ENCODE measurements at places on chromosomes 7 and 10. TPM values are rescaled to one million over a fixed set of nuclear protein-coding genes. Genes with fewer than 3 reads are reported as not detected.

Gene LIPK
- total RNA-seq: not detected

GRCh38 chr10:51318399-51319172, 244.3 kb downstream of the PRKG1 start:
- no peaks in the 10 kb centered on the region for H3K27me3 ChIP-seq
- no peak for DNase-seq
- no peaks in the 10 kb centered on the region for H3K36me3 ChIP-seq
- no peak overlapping the region for H3K27ac ChIP-seq

- no peak overlapping the region for H3K4me3 ChIP-seq
- DNase-seq: no peak
- H3K27me3 ChIP-seq: no peaks in the 10 kb centered on the region
- H3K4me1 ChIP-seq: no peaks in the 10 kb centered on the region
- H3K27ac ChIP-seq: no peak overlapping the region
Observed at GRCh38 chr7:69564454-69565417, 33.5 kb upstream of the AUTS2 start.

DNA sequence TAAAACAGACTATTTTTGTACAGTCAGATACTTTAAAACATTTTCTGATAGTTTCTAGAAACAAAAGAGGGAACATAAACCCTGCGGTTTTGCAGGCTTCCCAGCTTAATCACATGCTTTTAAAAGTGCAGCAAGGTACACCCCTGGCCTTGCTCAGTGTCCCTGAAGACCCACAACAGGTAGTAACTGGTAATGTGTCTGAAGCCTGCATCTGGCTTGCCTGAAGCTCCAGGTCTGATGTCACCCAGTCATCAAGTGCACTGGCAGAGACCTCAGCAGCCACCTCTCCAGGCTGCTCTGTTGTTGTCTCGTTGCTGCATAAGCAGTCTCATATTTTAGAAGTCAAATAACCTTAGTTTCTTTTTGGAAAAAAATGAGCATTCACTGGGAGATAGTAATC, 376.1 kb upstream of the MTPN start:
- H3K36me3 ChIP-seq: no peaks in the 10 kb centered on the region
- H3K27ac ChIP-seq: no peak overlapping the region
- no peaks in the 10 kb centered on the region for H3K27me3 ChIP-seq
- H3K4me1 ChIP-seq: no peaks in the 10 kb centered on the region
- H3K4me3 ChIP-seq: no peak overlapping the region

Gene OPN1SW
- total RNA-seq: not detected

DNA sequence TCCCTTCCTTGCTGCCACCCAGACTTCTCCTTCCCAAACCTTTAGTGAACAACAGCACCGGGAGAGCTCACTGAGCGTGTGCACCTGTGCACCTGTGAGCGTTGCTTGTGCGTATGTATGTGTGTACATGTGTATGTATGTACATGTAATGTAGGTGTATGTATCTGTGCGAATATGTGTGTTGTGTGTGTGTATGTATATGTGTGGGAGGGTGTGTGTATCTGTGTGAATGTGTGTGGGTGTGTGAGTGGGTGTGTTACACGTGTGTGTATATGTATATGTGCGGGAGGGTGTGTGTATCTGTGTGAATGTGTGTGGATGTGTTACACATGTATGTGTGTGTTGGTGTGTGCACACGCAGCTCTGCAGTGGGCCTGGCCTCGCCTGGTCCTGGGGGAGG, 44.5 kb upstream of the DNAJB6 start:
- no peaks in the 10 kb centered on the region for H3K27me3 ChIP-seq
- DNase-seq: no peak
- no peak overlapping the region for H3K4me3 ChIP-seq
- no peaks in the 10 kb centered on the region for H3K4me1 ChIP-seq
- H3K27ac ChIP-seq: no peak overlapping the region
- no peaks in the 10 kb centered on the region for H3K36me3 ChIP-seq

DNA sequence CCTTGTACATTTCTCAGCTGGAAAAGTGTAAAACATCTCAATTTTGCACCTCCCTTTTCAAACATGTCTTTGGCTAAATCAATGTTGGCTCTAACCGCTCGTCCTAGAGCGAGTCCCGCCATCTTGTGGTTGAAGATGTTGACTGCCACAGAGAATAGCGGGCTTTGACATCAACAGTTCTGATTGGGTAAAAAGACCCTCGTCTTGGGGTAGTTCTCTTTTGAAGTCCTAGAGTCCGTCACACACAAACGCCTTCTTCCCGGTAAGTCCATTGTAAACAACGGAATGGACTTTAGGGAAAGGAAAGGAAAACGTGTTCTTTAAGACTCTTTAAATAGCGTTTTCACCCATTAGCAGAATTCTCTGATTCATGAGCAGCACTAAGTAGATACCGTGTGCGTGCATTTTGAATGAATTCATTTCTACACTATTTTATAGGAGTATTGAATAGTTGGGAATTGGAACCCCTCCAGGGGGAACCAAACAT, 452 bp upstream of the RPP30 start:
- peak; percentile 89 for DNase-seq
- H3K4me3 ChIP-seq: peak overlapping the region; percentile 87
- H3K27me3 ChIP-seq: peaks cover 16% of the 10 kb centered on the region
- H3K27ac ChIP-seq: no peak overlapping the region
- H3K36me3 ChIP-seq: peaks cover 11% of the 10 kb centered on the region

DNA sequence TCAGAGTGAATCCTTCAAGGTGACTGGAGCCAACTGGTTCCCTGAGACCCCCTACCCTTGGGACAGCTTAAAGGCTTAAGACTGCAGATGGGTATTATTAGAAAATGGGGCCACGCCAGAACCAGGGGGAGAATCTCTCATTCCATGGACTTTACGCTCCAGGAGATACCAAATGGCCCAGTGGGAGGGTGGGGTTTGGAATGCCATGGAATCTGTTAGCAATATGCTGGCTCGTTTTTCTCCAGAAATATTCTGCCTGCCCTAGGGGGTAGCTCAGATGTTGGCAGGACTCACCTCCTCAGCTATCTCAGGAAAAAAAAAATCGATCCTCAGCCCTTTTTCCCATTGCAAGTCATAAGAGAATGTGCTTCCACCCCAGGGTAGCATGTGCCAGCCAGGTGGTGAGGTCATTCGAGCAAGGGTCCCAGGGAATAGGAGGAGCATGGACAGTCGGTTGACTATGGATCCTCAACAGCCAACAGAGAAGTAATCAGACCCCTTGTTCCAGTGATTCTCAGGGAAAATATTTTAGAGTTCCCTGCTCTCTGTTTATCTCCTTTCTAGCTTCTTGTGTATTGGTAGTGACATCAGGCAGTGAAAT, 22.9 kb downstream of the SVIL start:
- H3K27me3 ChIP-seq: no peaks in the 10 kb centered on the region
- H3K36me3 ChIP-seq: no peaks in the 10 kb centered on the region
- DNase-seq: peak; percentile 46
- no peaks in the 10 kb centered on the region for H3K4me1 ChIP-seq

DNA sequence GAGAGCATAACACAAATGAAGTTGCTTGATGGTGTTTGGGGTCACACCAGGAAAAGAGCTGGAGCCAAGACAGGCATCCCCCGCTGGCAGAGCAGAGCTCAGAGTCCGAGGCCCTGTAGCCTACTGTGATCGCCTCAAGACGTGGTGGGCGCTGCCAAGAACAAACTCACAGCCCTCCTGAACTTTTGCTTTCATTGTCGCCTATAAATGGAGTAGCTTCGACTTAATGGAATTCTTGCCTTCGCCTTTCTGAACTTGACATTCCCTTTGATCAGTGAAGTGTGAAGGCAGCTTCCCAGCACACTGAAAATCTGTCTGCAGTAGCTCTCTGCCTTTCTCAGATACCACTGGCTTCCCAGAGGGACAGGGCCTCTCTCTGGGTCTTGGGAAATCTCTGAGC, 21.3 kb downstream of the CPXM2 start:
- H3K36me3 ChIP-seq: no peaks in the 10 kb centered on the region
- no peaks in the 10 kb centered on the region for H3K27me3 ChIP-seq
- no peak overlapping the region for H3K4me3 ChIP-seq
- peaks cover 12% of the 10 kb centered on the region for H3K4me1 ChIP-seq

DNA sequence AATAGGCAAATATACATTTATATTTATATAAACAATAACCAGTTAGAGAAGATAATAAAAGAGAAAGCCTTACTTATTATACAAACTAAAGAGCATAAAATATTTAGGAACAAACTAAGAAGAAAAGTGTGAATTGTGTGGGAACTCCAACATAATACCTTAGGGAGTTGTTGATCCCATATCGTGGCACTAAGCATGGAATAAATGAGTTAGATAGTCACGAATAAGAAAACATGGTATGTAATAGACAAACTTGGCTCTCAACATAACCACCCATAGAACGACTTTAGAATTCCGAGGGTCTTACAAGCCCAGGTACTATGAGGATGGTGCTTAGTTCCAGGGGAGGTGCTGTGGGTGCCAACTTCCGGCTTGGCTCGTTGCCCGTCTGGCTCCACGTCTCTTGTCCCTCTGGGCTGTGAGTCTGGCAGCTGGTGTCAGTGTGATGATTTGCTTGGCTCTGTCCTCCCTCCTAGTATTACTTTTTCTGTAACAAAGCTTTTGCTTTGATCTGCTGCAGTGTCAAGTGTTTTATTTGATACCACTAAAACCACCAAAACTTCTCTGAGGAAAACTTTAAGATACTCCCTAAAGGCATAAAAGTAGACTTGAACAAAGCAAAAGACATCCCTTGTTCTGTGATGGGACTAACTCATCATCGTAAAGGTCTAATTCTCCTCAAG, 9.5 kb upstream of the RBM20 start:
- no peak for DNase-seq
- H3K4me1 ChIP-seq: peaks cover 20% of the 10 kb centered on the region
- no peak overlapping the region for H3K27ac ChIP-seq
- H3K36me3 ChIP-seq: no peaks in the 10 kb centered on the region

Gene MPP7
- 4.1 TPM for total RNA-seq

DNA sequence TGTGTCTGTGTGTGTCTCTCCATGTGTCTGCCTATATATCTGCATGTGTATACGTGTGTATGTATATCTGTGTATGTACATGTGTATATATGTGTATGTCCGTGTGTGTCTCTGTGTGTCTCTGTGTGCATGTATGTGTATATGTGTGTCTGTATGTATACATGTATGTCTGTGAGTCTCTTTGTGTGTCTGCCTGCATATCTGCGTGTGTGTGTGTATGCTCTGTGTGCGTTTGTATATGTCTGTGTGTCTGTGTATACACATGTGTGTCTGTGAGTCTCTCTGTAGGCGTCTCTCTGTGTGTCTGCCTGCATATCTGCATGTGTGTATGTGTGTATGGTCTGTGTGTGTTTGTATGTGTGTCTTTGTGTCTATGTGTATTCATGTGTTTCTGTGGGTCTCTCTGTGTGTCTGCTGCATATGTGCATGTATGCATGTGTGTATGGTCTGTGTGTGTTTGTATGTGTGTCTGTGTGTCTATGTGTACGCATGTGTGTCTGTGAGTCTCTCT, 23.7 kb upstream of the KLF6 start:
- no peak for DNase-seq
- no peak overlapping the region for H3K4me3 ChIP-seq
- H3K27ac ChIP-seq: no peak overlapping the region
- no peaks in the 10 kb centered on the region for H3K36me3 ChIP-seq
- no peaks in the 10 kb centered on the region for H3K27me3 ChIP-seq

Gene NEUROD6
- total RNA-seq: not detected

DNA sequence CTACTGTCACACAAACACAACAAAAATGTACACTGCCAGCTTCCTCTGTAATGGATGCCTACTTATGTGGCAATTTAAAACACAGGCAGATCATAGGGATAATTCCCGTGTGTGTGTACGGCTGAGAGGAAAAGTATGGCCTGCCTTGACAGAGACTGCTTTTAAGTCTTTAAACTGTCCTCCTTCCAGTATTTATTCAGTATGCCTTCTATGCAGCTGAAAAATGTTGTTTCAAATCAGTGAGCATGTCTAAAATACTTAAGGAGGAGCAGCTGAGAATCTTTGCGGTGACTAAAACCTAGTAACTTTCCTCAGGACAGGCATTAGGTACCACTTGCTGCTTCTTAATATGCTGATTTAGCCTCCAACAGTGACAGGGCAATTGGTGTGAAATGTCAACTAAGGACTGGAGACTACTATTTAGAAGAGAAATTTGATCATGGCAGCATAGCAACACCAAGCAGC, 126.3 kb downstream of the CACNA2D1 start:
- no peaks in the 10 kb centered on the region for H3K36me3 ChIP-seq
- no peaks in the 10 kb centered on the region for H3K27me3 ChIP-seq
- DNase-seq: no peak
- H3K4me1 ChIP-seq: no peaks in the 10 kb centered on the region

Gene STOX1
- total RNA-seq: 4.5 TPM

DNA sequence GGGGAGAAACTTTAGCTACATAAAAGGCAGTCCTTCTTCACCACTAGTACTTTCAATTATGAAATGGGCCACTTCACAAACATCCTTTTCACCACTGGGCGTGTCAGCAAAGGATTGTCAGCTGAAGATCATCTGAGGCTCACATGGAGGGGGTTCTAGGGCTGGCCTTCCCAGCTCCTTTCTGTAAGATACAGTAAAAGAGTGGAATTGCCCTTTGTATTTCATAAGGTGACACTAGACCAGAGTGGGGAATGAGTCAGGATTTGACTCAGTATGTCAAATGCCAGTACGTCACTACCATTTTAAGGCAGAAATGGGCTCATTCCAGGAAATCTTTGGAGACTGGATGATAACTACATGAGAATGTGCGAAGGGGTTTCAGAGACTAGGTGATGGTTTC, 21.2 kb upstream of the BLOC1S2 start:
- H3K4me1 ChIP-seq: no peaks in the 10 kb centered on the region
- no peak overlapping the region for H3K27ac ChIP-seq
- H3K36me3 ChIP-seq: no peaks in the 10 kb centered on the region
- H3K27me3 ChIP-seq: peaks cover 47% of the 10 kb centered on the region

DNA sequence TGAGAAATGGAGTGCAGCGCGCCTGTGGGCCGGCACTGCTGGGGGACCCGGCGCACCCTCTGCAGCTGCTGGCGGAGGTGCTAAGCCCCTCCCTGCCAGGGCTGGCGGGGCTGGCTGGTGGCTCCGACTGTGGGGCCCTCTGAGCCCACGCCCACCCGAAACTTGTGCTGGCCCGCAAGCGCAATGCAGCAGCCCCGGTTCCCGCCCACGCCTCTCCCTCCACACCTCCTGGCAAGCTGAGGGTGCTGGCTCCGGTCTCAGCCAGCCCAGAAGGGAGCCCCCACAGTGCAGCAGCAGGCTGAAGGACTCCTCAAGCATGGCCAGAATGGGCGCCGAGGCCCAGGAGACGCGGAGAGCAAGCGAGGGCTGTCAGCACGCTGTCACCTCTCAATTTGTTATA, 1063.0 kb upstream of the AUTS2 start:
- no peaks in the 10 kb centered on the region for H3K4me1 ChIP-seq
- no peaks in the 10 kb centered on the region for H3K36me3 ChIP-seq
- no peaks in the 10 kb centered on the region for H3K27me3 ChIP-seq
- no peak overlapping the region for H3K4me3 ChIP-seq
- DNase-seq: no peak
- no peak overlapping the region for H3K27ac ChIP-seq

DNA sequence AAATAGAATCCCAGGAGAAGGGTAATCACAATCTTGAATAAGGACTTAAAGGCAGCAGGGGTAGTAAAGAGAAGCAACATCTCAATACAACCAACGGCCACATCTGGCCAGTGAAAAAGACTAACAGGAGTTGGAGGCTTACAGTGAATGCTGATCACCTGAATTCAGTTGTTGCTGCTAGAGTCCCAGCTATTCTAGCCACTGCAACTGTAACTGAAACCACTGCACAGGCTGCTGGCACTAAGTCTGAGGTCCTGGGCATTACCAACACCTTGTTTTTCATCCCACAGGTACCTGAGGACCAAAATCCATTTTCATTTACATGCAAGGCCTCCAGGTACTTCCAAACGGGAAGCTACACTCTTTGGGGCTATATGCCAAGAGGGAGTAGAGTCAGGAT, 44.4 kb downstream of the TPK1 start:
- H3K27me3 ChIP-seq: no peaks in the 10 kb centered on the region
- no peak overlapping the region for H3K27ac ChIP-seq
- no peak for DNase-seq

Gene LIPF
- total RNA-seq: not detected

Measured in endodermal cell (in vitro differentiated cells).